ENCODE measurements at places on chromosomes 3 and 15. TPM values are rescaled to one million over a fixed set of nuclear protein-coding genes. Genes with fewer than 3 reads are reported as not detected.

- no peak overlapping the region for H3K27ac ChIP-seq
- H3K36me3 ChIP-seq = no peaks in the 10 kb centered on the region
Observed at GRCh38 chr3:162704799-162705385, 1208.3 kb downstream of the OTOL1 start.

Gene PLCB2
- total RNA-seq = 1.7 TPM

DNA sequence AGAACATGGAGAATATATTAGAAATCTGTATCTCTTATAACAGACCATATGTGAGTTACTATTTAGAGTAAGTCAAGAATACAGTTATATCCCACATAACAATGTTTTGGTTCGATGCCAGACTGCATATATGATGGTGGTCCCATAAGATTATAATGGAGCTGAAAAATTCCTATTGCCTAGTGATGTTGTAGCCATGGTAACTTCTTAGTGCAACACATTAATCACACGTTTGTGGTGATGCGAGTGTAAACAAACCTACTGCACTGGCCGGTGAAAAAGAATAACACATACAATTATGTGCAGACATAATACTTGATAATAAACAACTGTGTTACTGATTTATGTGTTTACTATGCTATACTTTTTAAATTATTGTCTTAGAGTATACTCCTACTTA, 69.8 kb upstream of the MNS1 start:
- no peak overlapping the region for H3K4me3 ChIP-seq
- no peaks in the 10 kb centered on the region for H3K27me3 ChIP-seq
- H3K4me1 ChIP-seq = no peaks in the 10 kb centered on the region
- no peak overlapping the region for H3K27ac ChIP-seq

DNA sequence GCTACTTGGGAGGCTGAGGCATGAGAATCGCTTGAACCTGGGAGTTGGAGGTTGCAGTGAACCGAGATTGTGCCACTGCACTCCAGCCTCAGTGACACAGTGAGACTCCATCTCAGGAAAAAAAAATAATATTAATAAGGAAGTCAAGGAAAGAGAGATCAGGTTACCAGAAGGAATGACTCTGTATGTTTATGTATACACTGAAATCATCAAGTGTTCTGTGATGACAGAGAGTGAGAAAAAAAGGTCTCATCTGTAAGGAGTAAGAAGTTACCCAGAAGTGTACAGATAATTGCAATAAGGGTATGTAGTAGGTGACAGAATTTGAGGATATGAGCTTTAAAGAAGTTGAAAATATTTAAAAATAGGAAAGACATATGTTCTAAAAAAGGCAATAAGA, 4.3 kb upstream of the CCDC50 start:
- H3K36me3 ChIP-seq = no peaks in the 10 kb centered on the region
- no peak for DNase-seq
- no peaks in the 10 kb centered on the region for H3K4me1 ChIP-seq
- H3K27me3 ChIP-seq = no peaks in the 10 kb centered on the region
- no peak overlapping the region for H3K27ac ChIP-seq

DNA sequence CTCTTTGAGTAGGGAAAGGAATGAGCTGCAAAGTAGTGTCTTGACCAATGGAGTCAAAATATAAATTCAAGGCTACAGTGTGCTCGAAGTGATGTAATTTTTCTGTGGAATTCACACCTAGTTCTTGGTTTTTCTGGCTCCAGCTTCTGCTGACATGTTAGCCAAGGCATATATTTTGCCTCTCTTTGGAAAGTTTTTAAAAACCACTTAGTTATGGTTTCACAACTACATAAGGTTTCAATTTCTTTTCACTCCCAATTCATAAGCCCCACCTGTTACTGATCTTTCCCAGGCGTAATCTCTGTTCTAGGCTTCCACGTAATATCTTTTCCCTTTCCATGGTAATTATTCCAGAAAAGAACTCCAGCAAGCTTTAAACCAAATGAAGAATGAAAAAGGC, 46.9 kb downstream of the GADL1 start:
- no peaks in the 10 kb centered on the region for H3K27me3 ChIP-seq
- no peak overlapping the region for H3K4me3 ChIP-seq
- no peaks in the 10 kb centered on the region for H3K36me3 ChIP-seq
- no peak overlapping the region for H3K27ac ChIP-seq
